Nephron progenitor cell (in vitro differentiated cells): ENCODE measurements at places on chromosomes 2 and 18.

- H3K4me1 ChIP-seq: no peaks in the 10 kb centered on the region
- H3K27me3 ChIP-seq: no peaks in the 10 kb centered on the region
- H3K4me3 ChIP-seq: no peak overlapping the region
These were observed 63.1 kb downstream of the CCDC150 start for GRCh38 chr2:196702641-196703040.

- H3K4me3 ChIP-seq: peak overlapping the region; percentile 92
- no peaks in the 10 kb centered on the region for H3K36me3 ChIP-seq
- H3K4me1 ChIP-seq: peaks cover 17% of the 10 kb centered on the region
- no peak for DNase-seq
- H3K27me3 ChIP-seq: peaks cover 7% of the 10 kb centered on the region
These were observed 471 bp upstream of the C2orf42 start for GRCh38 chr2:70191244-70191735.

GRCh38 chr2:112877423-112877822, 33.5 kb upstream of the IL37 start:
- DNase-seq: no peak
- H3K27ac ChIP-seq: no peak overlapping the region
- H3K4me3 ChIP-seq: no peak overlapping the region
- no peaks in the 10 kb centered on the region for H3K36me3 ChIP-seq
- H3K27me3 ChIP-seq: peaks cover 7% of the 10 kb centered on the region

GRCh38 chr18:69763002-69763401, 184.7 kb downstream of the CD226 start:
- peaks cover 4% of the 10 kb centered on the region for H3K27me3 ChIP-seq
- no peak for DNase-seq
- peaks cover 6% of the 10 kb centered on the region for H3K4me1 ChIP-seq
- no peak overlapping the region for H3K27ac ChIP-seq
- no peak overlapping the region for H3K4me3 ChIP-seq

DNA sequence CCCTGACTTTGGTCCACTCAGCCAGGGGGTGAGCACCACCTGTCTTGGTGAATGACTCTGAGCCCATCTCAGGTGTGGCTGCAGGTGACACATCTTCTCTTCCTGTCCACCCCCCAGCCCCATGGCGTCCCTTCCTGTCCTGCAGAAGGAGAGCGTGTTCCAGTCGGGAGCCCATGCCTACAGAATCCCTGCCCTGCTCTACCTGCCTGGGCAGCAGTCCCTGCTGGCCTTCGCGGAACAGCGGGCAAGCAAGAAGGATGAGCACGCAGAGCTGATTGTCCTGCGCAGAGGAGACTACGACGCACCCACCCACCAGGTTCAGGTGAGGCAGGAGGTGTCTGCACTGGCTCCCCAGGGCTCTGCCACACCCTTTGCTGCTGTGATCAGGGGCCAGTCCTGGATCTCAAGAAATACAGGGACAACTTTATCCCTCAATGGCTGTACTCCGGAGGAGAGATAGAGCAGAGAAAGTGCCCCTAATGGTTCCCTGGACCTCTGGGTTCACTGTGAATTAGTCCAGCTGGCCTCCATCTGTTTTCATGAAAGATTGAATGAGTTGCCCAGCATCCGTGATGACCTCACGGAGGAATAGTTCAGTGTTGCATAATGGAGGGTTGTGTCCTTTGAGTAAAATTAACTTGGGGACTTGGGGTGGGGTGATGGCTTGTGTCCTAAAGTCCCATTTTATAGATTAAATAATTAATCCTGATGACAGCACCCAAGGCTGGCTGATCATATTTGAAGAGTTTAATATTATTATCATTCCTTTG, at the start of gene NEU2:
TSS of gene NEU2 (plus strand) at position 122 of the 770 bp plus-strand sequence. CDS start at position 122, 0 bp downstream.
- DNase-seq: no peak
- no peak within 1 kb of the TSS for H3K27ac ChIP-seq
- peaks cover 19% of the 10 kb centered on the region for H3K4me1 ChIP-seq
- no peaks in the 10 kb centered on the region for H3K36me3 ChIP-seq

GRCh38 chr2:215269397-215270117, 42.3 kb upstream of the ATIC start:
- peaks cover 6% of the 10 kb centered on the region for H3K36me3 ChIP-seq
- H3K4me3 ChIP-seq: no peak overlapping the region
- H3K27ac ChIP-seq: peak overlapping the region; percentile 26
- DNase-seq: peak; percentile 69
- H3K27me3 ChIP-seq: no peaks in the 10 kb centered on the region

DNA sequence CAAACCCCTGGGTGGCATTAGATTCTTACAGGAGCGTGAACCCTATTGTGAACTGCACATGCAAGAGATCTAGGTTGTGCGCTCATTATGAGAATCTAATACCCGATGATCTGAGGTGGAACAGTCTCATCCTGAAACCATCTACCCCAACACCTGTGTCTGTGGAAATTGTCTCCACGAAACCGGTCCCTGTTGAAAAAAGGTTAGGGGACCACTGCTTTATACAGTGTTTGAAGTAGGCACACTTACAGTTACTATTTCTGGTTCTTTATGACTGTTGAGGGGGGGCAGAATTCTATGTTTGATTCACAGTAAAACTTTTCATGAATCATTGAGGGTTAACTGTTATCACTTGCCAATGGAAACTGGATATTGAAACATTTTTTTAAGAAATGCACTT, 72.0 kb downstream of the RIF1 start:
- no peak for DNase-seq
- peaks cover 68% of the 10 kb centered on the region for H3K36me3 ChIP-seq
- H3K4me1 ChIP-seq: no peaks in the 10 kb centered on the region
- no peaks in the 10 kb centered on the region for H3K27me3 ChIP-seq
- no peak overlapping the region for H3K4me3 ChIP-seq

DNA sequence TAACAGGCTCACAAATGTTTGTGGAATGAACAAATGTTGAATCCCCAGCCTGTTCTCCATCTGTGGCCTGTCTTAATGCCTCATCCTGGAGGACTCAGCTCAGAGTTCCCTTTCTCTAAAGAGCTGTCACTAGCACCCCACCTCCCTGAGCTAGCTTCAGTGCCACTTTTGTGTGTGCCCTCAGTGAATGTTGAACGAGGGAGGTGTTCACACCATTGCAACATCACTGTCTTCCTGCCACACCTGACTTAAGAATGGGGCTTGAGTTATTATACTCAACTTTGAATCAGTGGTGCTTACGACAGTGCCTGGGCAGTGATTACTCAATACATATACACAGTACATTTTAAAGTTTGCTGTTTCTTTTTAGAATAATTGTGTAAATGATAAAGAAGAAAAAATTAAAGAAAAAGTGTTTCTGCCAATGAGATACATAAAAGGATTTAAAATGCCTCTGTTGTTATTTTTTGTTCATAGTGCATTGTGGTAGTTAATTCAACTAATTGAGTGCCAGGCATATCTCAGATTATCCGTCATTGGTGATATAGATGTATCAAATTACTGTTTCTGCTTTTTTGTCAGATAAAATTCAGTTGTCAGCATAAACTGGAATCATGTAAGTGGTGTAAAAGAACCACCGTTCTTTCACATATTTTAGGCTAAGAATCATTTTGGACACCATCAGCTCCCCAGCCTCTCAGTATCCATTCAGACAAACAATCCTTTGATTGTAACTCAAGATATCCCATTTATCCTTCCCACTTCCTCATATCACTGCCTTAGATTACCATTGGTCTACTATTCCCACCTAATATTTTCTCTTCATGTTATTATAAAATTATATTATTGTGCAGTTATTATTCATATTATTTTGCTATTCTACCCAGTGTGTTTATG, 304.7 kb downstream of the PTPRM start:
- H3K4me3 ChIP-seq: no peak overlapping the region
- peaks cover 9% of the 10 kb centered on the region for H3K4me1 ChIP-seq
- no peak for DNase-seq
- H3K27ac ChIP-seq: no peak overlapping the region
- peaks cover 22% of the 10 kb centered on the region for H3K36me3 ChIP-seq

DNA sequence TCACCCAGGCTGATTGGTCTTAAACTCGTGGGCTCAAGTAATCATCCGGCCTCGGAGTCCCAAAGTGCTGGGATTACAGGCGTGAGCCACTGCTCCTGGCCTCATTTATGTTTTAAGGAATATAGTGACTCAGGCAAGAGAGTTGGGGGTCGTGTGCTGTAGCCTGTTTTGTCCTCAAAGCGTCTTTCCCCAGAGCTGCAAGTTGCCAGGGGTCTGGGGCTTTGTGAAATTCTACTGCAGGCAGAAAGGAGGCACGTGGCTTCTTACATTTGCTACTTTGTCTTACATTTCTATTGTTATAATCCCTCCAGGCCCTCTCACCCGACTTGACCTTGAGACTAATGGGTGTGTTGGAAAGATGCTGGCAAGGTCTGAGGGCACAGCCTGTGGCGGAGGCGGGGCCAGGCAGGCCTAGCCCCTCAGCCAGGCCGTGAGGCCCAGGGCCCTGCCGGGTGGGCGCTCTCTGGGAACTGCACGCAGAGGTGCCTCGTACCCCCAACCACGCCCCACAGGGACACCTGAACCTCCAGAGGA, 85.8 kb upstream of the NDUFV2 start:
- DNase-seq: no peak
- H3K27me3 ChIP-seq: peaks cover 19% of the 10 kb centered on the region
- no peak overlapping the region for H3K4me3 ChIP-seq
- peaks cover 18% of the 10 kb centered on the region for H3K4me1 ChIP-seq

- peaks cover 55% of the 10 kb centered on the region for H3K27me3 ChIP-seq
- no peak overlapping the region for H3K27ac ChIP-seq
- H3K4me1 ChIP-seq: peaks cover 20% of the 10 kb centered on the region
- H3K36me3 ChIP-seq: no peaks in the 10 kb centered on the region
- no peak overlapping the region for H3K4me3 ChIP-seq
- no peak for DNase-seq
These were observed 7.8 kb downstream of the IL1F10 start for GRCh38 chr2:113075600-113075999.

- DNase-seq: no peak
- H3K27ac ChIP-seq: no peak overlapping the region
- H3K27me3 ChIP-seq: no peaks in the 10 kb centered on the region
These were observed 6.6 kb upstream of the ASNSD1 start for GRCh38 chr2:189654641-189655040.
